ENCODE measurements at places on chromosomes 16 and 17. TPM values are rescaled to one million over a fixed set of nuclear protein-coding genes. Genes with fewer than 3 reads are reported as not detected.

Gene DPEP3
- not detected for total RNA-seq

Gene TP53TG3C
- total RNA-seq = not detected

Gene PLEKHH3
- total RNA-seq = 4.4 TPM

Gene NOS2
- 1.6 TPM for total RNA-seq

Gene CCDC200
- total RNA-seq = not detected

Gene CDRT15
- not detected for total RNA-seq

Gene SLC16A11
- total RNA-seq = not detected

Gene GLTPD2
- total RNA-seq = not detected

Gene KRT39
- not detected for total RNA-seq

Gene C16orf74
- 1.9 TPM for total RNA-seq

Gene SLC38A8
- not detected for total RNA-seq

Gene ZNF785
- total RNA-seq = 33.2 TPM

Gene EVI2B
- 0.63 TPM for total RNA-seq

Gene TMC8
- 2.5 TPM for total RNA-seq

Gene BTBD17
- total RNA-seq = 4.7 TPM

Gene ZNF469
- total RNA-seq = 0.63 TPM

Gene CDK5RAP3
- total RNA-seq = 117 TPM

Gene NOXO1
- 2.8 TPM for total RNA-seq

Gene KRTAP29-1
- total RNA-seq = not detected

Gene MT1A
- not detected for total RNA-seq
